ENCODE measurements at places on chromosomes 6 and 20.
A peak's percentile ranks its signal among the peaks of the same experiment; 100 is the strongest.

DNA sequence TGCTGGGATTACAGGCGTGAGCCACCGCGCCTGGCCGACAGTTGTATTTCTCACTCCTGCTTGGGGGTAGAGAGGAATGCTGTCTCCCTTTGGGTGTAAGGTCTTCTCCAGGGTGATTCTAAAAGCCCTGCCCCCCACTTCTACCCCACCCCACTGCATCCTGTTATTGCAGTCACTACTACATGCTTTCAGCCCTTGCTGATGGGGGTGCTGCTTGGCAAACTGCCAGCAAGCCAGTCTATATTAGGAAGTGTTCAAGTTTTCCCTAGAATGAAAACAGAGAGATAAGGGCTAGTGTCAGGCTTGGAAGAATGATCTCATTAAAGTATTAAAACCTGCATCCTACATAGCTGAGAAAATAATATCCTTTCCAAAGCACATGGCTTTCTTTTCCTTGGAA is 31.3 kb downstream of the TTI1 start:
- no peak for DNase-seq

GRCh38 chr6:169700296-169700695 is 1.5 kb downstream of the WDR27 start:
- no peak for DNase-seq

DNA sequence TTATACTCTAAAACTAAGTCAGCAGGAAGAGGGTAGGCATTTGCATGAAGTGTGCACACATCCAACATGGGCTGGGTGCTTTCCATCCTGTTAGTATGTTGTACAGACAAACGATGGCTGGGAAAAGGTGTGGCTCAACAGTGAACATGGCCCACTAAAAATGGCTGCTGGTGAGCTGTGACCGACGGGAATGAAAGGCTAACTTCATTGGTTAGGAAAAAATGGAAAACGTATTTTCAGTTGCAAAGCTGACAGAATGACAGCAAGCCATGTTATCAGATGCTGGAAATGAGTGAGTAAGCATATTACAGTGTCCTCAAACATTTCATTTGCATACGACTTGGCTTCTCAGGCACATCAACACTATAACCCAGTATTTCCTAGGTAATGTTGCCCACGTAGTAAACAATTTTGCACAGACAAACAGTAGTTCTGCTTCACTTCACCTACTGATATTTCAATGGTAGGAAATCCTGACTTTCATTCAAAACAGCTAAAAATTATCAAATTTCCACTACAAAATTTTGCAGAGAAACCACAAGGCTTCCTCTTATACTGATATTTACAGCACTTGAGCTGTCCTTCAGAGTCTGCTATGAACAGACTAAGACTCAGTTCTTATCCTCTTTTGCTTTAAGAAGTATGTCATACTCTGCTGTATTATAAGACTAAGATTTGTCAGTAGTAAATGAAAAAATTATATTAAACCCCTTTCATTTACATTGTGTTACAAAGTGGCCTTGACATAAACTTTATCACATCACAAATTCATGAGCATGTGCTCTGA is 98.9 kb downstream of the IRF4 start:
- DNase-seq = no peak

- DNase-seq = peak; percentile 41
Observed at GRCh38 chr6:195861-196360, 96.4 kb upstream of the DUSP22 start.

DNA sequence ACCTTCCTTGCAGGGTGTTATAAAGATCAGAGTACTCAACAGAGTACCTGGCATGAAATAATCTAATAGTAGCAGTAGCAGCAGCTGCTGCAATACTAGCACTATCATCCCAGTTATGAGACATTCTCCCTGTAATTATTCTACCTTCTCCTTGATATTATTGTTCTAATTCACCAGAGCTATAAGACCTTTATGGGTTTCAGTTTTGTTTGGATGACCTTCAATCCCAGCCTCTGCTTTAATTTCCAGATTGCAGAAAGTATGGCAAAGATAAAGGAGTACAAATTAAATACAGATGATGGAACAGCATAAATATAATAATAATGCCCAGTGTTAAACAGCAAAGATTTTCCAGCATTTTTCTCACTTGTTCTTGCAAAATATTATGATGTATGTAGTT is 150.5 kb upstream of the MYLIP start:
- no peak for DNase-seq

GRCh38 chr6:24659561-24659960 is 7.1 kb downstream of the TDP2 start:
- no peak for DNase-seq

GRCh38 chr6:5898563-5898962 is 108.2 kb downstream of the NRN1 start:
- no peak for DNase-seq

GRCh38 chr20:61997891-61998290 is 67.8 kb downstream of the TAF4 start:
- DNase-seq = no peak

DNA sequence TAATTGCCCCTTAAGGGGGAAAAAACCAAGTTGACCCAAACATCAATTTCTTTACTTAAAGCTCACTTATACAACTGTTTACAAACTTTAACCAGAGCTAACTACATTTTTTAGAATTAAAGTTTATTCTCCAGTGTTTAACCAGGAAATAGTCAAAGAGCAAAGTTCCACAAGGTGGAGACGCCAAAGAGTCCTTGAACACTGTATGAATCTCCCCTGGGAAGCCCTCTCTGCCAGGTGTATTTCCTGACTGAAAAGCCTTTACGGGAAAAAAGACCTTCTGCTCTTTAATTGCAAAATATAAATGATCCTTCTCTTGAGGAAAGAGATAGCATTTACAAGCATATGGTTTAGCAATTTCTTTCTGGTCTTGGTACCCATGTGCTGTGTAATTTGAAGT is 36.2 kb downstream of the BTBD9 start:
- no peak for DNase-seq

GRCh38 chr6:1383729-1384548 is 5.4 kb upstream of the FOXF2 start:
- no peak for DNase-seq

- no peak for DNase-seq
Observed at GRCh38 chr6:139126255-139126654, 8.6 kb upstream of the HECA start.

DNA sequence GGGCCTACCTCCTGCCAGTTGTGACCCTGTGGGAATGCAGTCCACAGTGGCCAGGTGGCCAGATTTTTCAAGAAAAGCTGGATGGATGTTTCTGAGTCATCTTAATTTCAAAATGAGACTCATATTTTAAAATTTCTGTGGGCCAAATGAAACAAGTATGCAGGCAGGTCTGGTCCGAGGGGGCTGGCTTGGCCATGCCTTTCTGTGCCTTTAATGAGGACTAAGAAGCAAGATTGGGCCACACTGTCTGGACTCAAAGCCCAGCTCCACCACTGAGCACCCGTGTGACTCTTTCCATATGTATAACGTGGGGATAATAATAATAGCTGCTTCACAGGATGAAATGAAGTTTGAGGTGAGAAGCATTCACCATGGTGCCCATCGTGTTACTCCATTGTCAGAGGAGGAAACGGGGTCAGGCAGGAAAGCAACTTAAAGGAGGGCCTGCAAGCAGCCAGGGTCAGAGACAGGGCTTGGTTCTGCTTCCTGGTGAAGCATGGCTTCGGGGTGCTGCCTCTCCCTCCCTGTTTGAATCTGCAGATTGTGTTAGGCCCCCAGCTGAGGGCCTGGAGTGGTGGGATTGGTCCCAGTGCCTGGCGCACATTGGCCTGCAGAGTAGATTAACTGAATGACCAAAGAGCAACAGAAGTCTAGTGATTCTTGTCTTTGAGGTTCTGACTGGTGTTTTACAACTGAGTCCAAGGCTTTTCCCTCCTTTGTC is 3.8 kb downstream of the SOX12 start:
- DNase-seq = no peak

DNA sequence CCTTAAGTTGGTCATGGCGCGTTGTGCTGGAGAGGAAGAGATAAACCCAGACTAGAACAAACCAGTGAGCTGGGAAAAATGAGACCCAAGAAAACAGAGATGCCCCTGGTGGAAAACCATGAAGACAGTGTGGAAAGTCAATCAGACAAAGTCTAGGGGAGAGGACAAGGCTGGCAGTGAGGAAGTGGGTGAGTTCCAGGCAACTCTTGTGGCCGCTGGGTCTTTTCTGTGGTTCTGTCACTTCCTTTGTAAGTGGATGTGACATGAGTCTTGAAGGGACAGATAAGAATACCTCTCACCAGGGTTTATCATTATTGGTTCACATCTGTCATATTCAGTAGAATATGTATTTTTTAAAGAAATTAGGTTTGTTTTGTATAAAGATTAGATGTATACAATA is 738.4 kb downstream of the DHX35 start:
- DNase-seq = no peak

- DNase-seq = no peak
Observed at GRCh38 chr6:131754715-131755567, 44.1 kb upstream of the CTAGE9 start.

Measured in activated T-helper 9 cell treated with anti-CD3 and anti-CD28 coated beads, Interleukin-2, amount 50 U/mL, for 16 hours (primary cell).